SHP77 treated with DMSO at 0.1 percent for 48 hours (cell line): ENCODE measurements at places on chromosomes 16 and 17.

DNA sequence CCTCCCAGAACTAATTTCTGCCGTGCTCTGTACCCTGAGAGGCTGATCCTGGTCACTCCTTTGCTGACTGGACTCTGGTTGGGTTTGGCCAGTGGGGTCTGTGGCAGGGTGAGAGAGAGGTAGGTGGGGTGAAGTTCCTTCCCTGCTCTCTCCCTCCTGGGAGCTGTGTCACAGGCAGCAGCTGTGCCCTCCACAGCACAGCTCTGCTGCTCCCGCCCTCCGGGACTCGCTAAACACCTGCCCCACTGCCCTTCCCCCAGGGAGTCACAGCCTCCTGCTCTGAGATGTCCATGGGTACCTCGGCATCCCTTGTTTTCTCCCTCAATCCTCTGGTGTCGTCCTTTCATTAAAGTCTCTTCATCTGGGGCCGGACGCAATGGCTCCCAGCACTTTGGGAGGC, 66.4 kb downstream of the SRCIN1 start:
- DNase-seq, result peak; percentile 76

GRCh38 chr17:80656590-80656989, 112.0 kb downstream of the RPTOR start:
- no peak for DNase-seq

DNA sequence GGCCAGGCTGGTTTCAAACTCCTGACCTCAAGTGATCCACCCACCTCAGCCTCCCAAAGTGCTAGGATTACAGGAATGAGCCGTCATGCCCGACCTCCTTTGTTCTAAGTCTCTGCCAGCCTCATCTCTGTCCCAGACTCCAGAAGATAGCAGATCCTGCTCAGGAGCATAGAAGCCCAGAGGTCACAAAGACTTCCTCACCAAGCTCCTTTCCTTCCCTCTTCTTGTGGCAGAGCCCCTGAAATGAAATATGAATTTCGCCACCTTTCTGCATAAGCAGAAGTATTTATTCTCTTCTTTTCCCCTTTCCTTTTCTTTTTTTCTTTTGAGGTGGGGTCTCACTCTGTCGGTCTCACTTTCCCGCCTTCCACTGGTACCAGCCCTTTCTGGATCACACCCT, 11.5 kb upstream of the PIPOX start:
- DNase-seq, result no peak

DNA sequence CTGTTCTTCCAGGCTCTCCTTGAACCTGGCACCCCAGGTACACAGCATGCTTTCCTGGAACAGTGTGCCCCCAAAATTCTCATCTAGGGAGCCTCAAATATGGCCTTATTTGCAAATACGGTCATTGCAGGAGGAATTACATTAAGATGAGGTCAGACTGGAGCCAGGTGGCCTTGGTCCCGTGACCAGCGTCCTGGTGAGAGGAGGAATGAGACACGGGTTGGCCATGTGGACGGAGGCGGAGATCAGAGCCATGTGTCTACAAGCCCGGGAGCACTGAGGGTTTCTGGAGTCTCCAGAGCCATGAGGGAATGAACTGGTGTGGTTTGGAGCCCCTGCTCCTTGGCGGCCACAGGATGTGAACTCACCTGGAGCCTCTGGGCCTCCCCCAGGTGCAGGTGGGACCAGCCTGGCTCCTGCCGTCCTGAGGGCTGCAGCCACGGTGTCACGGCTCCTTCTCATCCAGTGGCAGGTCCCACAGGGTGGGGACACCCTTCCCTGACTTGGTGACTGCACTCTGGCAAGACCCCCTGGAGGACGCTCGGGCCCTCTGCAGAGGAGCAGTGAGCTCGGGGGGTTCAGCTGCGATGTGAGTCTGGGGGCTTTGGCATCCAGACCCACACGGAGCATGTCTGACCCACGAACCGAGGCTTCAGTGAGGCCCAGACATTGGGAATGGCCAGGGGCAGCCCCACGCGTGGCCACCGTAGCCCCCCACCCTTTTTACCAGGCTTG, 21.8 kb upstream of the GNG13 start:
- no peak for DNase-seq

DNA sequence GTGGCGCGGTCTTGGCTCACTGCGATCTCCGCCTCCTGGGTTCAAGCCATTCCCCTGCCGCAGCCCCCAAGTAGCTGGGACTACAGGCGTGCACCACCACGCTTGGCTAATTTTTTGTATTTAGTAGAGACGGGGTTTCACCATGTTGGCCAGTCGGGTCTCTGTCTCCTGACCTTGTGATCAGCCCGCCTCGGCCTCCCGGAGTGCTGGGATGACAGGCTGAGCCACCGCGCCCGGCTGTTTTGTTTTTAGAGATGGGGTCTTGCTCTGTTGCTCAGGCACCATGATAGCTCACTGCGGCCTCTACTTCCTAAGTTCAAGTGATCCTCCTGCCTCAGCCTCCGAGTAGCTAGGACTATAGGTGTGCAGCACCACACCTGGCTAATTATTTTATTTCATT, 27.2 kb downstream of the ZNF750 start:
- DNase-seq, result no peak

DNA sequence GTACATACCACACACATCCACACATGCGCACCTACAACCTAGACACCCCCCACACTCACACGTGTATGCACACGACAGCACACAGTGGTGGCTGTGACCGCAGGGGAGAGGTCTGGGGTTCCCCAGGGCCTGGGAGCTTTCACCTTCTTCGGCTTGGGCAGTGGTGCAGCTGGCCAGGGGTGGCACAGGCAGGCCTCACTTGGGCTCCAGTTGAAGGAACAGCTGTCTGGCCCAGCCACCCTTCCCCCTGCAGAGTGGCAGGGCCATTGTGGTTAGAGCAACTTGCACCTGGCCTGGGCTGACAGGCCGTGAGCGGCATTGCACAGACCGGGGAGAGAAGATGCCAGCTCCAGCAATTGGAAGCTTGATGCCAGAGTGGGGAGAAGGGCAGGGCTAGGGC, 114.5 kb upstream of the GSE1 start:
- peak; percentile 35 for DNase-seq

GRCh38 chr17:17377071-17377967, 74.1 kb downstream of the NT5M start:
- DNase-seq, result no peak

DNA sequence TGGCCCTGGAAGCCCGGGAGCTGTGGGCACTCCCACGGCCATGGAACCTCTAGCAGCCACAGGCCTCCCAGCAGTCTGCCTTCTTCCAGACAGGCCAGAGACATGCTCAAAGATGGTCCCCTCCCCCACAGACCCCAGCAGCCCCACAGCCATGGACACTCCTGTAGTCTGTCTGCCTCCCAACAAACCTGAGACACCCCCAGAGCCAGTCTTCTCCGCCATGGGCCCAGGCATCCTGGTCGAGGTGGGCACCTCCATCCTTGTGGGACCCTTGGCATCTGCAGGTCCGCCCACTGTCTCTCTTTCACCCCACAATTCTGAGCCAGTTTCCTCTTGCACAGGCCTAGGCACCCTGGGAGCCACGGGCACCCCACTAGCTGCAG, 3.1 kb downstream of the KIAA0753 start:
- no peak for DNase-seq

DNA sequence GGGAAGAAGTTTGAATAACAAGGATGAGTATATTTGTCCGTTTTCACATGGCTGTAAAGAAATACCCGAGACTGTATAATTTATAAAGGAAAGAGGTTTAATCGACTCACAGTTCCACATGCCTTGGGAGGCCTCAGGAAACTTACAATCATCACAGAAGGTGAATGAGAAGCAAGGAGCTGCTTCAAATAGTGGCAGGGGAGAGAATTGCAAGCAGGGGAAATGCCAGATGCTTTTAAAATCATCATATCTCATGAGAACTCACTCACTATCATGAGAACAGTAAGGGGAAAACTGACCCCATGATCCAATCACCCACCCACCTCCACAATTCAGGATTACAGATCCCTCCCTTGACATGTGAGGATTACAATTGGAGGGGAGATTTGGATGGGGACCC, 212.8 kb upstream of the CDH8 start:
- no peak for DNase-seq

- no peak for DNase-seq
These were observed 144.1 kb upstream of the CES5A start for GRCh38 chr16:56019274-56019673.

GRCh38 chr17:69869667-69870066, 205.4 kb upstream of the KCNJ16 start:
- no peak for DNase-seq

DNA sequence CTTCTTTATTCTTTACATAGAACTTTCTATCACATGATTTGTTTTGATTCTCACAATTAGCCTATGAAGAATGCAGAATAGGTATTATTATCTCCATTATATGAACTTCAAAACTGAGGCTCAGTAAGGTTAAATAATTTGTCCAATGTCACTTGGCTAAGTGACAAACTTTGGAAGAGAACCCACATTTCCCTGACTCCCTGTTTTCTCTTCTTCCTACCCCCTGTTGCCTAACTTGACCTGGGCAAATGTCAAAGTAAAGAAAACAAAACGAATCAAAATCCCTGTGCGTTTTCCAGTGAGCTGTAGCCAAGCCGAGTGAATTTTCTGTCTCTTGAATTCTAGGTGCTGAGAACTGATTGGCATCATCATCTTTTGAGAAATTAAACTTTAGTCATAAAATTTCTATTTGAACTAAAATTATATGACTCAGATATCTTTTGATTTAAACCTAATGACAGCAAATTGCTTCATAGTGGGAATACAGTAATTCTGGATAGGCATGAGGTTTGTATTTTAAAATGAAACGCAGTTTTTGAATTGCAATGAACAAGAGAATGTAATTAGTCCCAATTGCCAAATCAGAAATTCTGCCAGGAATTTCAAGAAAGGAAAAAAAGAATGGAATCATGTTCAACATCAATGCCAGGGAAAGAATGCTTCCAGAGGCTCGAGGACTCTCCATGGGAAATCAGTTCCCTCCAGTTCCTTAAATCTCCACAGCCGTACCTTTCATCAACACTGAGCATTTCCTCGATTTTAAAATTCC, 4.6 kb upstream of the NACA2 start:
- DNase-seq, result no peak
